ENCODE measurements at places on chromosomes 13 and 19. TPM values are rescaled to one million over a fixed set of nuclear protein-coding genes. Genes with fewer than 3 reads are reported as not detected.

Gene HIPK4
- not detected for total RNA-seq

Gene KRTDAP
- total RNA-seq, result not detected

Gene POSTN
- 3.2 TPM for total RNA-seq

Gene ZNF729
- total RNA-seq, result not detected

GRCh38 chr19:53311044-53311443, 22.5 kb upstream of the ZNF845 start:
- DNase-seq, result no peak

DNA sequence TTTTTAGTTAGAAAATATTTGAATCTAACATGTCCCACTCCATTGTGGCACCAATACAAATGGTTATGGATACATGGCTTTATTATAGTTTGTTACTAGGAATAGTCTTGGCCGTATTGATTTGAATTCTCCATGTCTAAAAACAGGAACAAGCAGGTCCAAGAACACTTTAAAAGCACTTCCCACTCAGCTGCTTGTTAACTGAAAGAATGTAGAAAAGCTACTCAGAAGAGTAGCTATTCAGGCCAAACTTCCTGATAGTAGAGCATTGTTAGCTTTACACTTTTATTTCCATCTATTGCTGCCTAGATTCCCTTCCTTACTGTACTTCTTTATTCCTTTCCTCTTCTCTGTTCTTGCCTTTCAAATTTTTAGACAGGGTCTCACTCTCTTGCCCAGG, 6.9 kb downstream of the PIBF1 start:
- DNase-seq, result no peak

DNA sequence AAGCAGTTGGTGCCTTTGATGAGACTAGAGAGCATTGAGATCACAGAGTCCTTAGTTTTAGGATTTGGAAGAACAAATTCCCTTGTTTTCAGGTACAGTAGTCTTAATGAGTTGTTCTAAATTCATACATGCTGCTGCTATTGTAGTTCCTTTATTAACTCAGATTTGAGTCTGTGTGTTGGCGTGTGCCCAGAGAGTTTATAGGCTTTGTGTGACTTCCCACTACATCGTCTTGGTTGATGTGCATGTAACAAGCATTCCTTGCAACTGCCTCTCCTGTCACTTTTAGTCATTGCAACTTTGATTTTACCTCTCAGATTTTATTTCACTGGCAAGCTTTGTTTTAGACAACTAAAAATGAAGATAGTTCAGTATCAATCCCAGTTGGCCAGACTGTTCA, 135.5 kb downstream of the ZAR1L start:
- no peak for DNase-seq

DNA sequence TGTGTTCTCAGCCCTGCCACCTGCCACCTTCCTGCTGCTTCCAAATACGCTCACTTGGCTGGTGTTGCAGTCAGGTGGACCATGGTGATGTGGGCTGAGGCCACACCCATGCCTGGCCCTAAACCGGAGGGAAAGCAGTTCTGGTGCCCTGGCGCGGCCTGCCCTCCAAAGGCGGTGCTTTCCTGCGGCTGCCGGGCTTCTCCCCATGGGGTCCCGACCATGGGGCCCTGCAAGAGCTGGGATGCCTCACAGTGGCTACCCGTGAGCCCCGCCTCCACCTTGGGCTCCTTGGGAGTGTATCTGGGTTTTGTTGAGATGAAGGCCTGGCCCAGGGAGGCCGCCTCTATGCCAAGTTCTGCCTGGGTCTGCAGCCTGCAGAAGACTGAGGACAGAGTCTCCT, 73.7 kb downstream of the ERICH6B start:
- no peak for DNase-seq

DNA sequence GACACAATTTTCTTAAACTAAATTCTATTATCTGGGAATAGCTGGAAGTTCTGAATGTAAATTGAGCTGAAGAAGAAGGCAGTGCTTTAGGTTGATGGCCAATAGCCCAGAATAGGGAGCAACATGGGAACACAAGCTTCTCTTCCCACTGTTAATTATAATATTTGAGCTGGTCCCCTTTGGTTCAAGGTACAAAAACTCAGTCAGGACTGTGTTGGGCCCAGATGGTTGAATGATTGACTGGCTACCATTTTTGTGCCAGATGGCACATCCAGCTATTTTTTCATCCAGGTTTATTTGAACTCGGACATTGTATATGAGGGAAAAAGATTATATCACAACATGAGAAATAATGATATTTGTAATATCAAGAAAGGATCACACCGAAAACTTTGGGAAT, 458.9 kb downstream of the SLITRK1 start:
- no peak for DNase-seq

All from Peyer's patch (tissue), 4 donors.